ENCODE measurements at places on chromosomes 13 and 19.

DNA sequence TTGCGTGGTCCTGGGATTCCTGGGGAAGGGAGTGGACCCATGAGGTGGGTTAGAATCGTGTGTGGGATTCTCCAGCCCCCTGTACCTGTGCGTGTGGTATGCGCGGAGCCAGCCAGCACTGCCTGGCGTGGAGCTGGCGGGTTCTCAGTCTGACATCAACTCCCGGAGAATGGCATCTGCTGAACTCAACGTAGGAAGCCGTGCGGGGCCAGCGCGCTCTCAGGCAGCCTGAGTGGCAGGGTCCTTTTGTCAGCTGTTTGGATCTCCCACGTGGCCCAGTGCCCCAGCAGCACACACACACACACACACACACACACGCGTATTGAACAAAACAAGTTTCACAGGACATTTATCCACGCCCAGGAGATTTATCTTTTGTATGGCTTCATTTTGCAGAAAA, 28.1 kb downstream of the ATP4B start:
- DNase-seq, result no peak

GRCh38 chr13:72875233-72875632, 93.3 kb downstream of the PIBF1 start:
- no peak for DNase-seq

DNA sequence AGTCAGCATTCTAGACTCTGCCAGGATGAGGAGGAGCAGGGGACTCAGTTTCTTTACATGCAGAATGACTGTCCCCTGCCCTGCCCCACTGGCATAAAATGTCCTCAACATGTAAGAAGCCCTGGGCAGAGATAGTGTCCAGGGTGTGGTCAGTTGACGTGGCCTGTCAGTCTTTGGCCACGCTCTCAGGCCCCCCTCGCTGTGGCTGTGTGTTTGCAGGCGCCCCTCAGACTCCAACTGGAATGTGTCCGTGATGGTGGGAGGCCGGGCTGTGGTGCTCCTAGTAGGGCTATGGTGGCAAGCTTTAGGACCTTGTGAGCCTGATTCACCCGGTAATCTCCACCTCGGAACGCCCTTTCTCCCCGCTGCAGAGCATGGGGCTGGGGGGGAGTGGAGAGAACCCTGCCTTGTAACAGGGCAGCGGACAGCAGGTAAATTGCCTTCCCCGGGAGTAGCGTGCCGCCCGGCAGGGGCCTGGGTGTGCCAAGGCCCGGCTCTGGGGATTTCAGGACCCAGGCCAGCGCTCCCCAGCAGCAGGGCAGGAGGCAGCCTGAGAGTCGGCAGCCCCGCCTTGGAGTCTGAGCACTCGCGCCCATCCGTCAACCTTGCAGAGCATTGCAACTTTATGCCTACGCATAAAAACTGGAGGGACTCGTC, 62.3 kb downstream of the CHST8 start:
- peak; percentile 79 for DNase-seq

- no peak for DNase-seq
These were observed 412.5 kb downstream of the DACH1 start for GRCh38 chr13:71454509-71454908.

DNA sequence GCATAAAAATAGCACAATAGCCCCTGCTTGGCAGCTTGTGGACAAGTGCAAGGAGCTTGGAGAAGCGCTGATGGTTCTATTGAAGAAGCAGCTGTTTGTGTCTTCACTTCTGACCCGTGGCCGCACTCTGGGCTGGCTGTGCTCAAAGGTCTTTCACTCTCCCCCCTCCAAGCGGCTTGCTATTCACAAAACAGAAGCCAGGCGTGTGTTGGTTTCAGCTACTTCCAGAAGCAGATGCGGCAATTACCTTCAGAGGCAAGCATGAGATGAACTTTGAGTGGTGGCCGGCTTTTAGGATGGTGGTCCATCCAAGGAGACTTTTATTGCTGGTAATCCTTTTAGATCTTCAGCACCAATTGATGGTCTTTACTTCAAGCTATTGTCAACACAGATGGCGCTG, 188.5 kb upstream of the ARGLU1 start:
- peak; percentile 57 for DNase-seq

GRCh38 chr19:18436671-18437490, 1.1 kb downstream of the ISYNA1 start:
- DNase-seq, result peak; percentile 91

Data from ELF-1 (cell line).